Naive thymus-derived CD8-positive, alpha-beta T cell (primary cell): ENCODE measurements at places on chromosomes 6 and 20. TPM values are rescaled to one million over a fixed set of nuclear protein-coding genes. Genes with fewer than 3 reads are reported as not detected.

- peak; percentile 80 for DNase-seq
These were observed 41.7 kb downstream of the UBE2V1 start for GRCh38 chr20:50071039-50071888.

GRCh38 chr6:3068329-3069214 lies at the start of gene RIPK1:
RIPK1 (plus strand) TSS chr6:3068494; CDS start chr6:3076824, 8,330 bp downstream.
- DNase-seq: peak; percentile 89

DNA sequence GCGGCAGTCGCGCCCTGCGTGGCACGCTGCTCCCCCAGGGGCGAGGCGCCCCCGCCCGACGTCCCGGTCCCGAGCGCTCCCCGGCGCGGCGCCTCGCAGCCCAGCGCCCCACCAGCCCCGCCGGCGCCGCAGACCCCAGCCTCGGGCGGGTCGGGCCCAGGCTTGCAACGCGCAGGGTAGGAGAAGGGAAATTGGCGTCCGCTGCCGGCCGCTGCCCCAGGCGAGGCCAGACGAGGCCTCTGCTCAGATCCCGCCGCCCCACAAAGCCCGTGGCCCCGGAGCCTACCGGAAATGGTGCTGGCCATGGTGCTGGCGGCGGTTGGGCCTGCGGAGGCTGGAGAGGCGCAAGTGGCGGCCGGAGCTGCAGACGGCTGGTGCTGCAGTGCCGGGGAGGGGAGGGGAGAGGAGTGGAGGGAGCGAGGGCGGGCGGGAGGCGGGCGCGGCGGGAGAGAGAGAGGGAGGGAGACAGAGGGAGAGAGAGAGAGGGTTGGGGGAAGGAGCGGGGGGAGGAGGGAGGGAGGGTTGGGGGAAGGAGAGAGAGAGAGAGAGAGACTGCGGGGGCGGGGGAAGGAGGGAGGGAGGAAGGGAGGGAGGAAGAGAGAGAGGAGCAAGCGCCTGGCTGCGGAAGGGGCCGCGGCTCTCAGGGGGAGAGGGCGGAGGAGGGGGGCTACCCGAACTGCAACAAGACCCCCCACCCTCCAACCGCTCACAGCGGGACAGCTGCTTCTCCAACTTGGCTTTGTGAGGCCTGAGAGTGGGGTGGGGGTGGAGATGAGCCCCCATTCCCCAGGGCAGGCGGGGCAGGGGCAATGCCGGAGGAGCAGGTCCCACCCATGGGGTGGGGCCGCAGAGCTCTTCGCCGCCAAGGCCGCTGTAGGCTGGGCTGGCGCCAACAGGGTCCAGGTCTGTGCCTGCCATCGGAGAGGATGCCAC lies at the start of gene STMN3:
Gene STMN3, minus strand, starts transcription at position 384 of the 933 bp plus-strand sequence. Its CDS starts 79 bp downstream, at position 305.
- peak; percentile 86 for DNase-seq

GRCh38 chr6:87912102-87912501 lies 135.5 kb upstream of the SPACA1 start:
- no peak for DNase-seq

DNA sequence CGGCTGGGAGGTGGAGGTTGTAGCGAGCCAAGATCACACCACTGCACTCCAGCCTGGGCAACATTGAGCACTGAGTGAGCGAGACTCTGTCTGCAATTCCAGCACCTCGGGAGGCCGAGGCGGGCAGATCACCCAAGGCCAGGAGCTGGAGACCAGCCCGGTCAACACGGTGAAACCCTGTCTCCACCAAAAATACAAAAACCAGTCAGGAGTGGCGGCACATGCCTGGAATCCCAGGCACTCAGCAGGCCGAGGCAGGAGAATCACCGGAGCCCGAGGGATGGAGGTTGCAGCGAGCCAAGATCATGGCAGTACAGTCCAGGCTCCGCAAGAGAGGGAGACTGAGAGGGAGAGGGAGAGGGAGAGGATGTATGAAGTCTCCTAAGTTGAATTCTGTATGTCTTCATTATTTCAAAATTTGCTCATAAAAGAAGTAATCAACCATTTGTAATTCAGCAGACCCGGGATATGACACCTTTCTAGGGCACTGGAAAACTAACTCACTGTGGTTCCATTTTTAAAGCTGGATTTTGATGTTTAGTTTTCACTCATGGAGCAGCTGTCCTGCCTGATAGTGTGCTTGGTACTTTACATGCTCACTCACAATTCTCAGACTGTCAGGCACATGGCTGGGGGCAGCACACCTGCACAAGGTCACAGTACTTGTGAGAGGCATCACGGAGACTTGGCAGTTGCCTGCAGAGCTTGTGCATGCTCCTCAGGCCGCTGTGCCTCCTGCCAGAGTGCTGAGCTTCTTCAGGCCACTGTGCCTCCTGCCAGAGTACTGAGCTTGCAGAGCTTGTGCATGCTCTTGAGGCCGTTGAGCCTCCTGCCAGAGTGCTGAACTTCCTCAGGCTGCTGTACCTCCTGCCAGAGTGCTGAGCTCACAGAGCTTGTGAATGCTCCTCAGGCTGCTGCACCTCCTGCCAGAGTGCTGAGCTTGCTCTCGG lies 106.2 kb downstream of the ERMARD start:
- DNase-seq: no peak

DNA sequence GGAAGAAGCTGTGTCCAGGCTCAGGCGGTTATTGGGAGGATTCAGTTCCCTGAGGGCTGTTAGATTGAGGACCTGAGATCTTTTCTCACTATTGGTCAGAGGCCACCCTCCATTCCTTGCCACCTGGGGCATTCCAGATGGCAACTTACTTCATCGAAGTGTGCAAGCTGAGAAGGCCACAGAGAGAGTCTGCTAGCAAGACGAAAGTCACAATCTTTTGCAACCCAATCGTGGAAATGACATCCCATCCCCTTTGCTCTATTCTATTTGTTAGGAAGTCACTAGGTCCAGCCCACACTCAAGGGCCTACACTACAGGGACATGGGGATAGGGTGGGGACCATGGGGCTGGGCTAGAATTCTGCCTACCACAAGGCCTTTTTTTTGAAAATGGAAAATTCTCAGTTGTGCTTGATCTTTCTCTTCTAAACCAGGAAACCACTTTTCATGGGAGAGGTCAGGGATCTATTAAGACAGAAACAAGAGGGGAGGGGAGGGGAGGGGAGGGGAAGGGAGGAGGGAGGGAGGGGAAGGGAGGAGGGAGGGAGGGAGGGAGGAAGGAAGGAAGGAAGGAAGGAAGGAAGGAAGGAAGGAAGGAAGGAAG lies 217.2 kb downstream of the BCAS1 start:
- no peak for DNase-seq

DNA sequence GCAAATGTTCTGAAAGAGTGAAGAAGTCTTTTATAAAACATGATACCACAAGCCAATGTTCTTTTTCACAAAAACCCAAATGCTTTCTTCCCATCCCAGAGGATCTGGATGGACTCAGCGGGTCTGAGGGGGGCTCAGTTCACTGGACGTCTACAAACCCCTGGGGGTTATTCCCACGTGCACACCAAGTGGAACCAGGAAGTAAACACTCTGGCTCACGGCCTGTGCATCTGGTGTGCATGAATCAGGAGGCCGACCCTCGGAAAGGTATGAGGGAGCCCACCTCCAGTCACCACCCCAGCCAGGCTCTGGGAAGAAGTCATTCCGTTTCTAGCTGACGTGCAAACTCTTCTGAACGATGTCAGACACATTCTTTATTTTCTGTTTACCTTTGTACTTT lies 252.2 kb downstream of the DLL1 start:
- DNase-seq: no peak

- DNase-seq: no peak
These were observed at the start of gene FOXS1 for GRCh38 chr20:31845300-31845863. FOXS1 (minus strand) TSS chr20:31845604; CDS start chr20:31845542, 62 bp downstream.

DNA sequence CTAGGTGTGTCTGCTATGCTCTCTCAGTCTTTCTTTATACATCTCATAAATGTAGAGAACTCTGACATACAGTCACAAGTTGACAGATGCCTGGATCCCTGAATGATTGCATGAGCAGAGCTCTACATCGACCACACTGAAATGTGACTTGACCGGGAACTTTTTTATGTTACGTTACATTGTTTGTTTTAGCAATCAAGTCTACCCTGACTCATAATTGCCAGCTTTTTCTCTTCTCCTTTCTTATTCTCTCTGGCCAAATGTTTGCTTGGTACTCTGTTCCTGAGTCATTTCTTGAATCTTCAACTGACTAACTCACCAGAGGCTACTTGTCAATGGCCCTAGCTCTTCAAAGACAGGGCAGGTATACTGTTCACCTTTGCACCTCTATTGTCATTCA lies 213.6 kb upstream of the DTNBP1 start:
- no peak for DNase-seq

DNA sequence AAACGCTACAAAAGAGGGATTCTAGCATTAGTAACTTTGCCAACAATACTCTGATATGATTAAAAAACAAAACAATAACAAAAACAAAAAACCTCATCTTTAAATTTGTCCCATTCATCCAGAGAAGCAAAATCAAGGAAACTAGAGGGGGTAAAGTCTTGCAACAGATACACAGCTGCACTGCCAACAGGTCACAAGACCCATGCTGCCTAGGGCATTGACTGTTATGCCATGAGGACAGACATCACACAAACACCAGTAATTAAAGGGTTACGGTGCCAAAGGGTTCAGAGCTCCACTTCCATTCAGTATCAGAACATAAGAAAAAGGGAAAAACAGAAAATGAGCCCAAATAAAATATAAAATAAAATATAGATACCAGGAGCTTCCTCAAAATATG lies 1.6 kb downstream of the TBC1D20 start:
- no peak for DNase-seq

RRAGD gene
- total RNA-seq: 3.5 TPM

RCAN2 gene
- not detected for total RNA-seq

TMEM151B gene
- total RNA-seq: not detected

CGAS gene
- total RNA-seq: 5.4 TPM

TRAPPC3L gene
- total RNA-seq: not detected
